Endodermal cell (in vitro differentiated cells): ENCODE measurements at places on chromosomes 3 and 15.
A peak's percentile ranks its signal among the peaks of the same experiment; 100 is the strongest.

DNA sequence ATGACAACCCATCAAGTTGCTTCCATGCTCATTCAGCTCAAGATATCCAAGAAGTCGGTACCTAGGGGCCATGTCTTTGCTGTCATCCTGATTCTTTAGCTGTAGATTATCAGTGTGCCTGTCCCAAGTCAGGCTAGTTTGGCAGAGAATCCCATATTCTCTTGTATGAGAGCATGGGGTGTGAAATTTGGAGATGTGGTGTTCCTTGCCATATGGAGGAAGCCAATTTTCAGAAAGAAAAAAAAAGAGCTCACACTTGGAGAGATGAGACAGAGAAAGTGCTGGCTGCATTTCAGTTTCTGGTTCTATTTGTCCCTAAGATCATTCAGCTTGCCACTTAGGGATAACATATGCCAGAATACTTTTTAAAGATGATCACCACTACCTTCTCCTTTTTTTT, 52.3 kb upstream of the SLC4A7 start:
- DNase-seq: no peak

- DNase-seq: no peak
Measured at GRCh38 chr3:41521010-41521655, 321.8 kb downstream of the CTNNB1 start.

- DNase-seq: no peak
Measured at GRCh38 chr3:80018375-80018774, 250.6 kb upstream of the ROBO1 start.

- peak; percentile 34 for DNase-seq
Measured at GRCh38 chr3:194379231-194379630, 9.7 kb upstream of the LRRC15 start.

DNA sequence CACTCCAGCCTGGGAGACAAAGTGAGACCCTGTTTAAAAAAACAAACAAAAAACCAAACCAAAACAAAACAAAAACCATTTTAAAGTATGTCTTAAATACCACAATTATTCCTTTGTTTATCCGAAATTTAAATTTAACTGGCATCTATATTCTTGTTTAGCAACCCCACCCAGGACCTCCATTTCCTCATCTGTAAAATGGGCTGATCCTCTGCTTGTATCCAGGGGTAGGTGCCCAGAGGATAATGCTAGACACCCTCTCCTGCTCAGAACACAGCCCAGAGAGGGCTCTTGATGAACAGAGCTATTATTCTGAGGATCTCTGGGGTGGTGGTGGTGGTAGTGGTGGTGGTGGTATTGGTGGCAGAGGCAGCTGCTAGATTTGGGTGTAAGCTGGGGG, 9.8 kb downstream of the SH2D7 start:
- no peak for DNase-seq

- no peak for DNase-seq
Measured at GRCh38 chr15:31814082-31814481, 216.2 kb upstream of the CHRNA7 start.

DNA sequence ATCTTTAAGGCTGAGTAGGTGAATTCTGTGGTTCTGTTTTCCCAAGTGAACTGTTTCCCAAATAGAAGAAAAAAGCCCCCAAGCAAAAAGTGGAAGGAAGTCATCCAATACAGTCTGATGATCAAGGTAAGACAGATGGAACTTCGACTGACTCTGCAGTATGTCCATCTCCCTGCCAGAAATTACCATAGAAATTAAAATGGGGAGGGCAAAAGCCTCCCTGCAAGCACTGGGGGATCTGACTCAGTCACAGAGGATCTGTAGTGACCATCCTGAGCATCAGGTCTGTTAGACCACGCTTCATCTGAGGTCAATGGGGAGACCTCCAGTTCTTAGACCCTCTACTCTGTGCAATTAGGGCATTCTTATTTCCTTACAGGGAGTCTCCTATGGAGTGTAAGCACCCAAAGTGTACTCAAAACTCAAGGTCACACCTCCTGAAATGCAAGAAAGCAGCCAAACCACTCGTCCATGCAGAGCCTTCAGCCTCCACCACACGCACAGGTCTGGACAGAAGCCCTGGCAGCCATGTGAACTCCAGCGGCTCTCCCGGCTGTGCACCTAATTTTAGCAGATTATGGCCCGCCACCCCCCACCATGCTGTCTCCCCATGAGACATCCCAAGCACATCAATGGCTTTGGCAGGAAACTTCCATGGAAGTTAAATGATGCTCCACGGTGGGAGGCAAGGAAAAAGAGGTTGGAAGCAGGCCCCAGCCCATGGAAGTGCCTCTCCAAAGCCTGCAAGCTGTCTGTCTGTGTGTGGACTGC, 348.7 kb downstream of the NTRK3 start:
- DNase-seq: no peak

- no peak for DNase-seq
Measured at GRCh38 chr15:59918994-59919951, 84.8 kb upstream of the FOXB1 start.

GRCh38 chr3:175421902-175422301, 562.8 kb downstream of the NAALADL2 start:
- no peak for DNase-seq

- no peak for DNase-seq
Measured at GRCh38 chr3:99943931-99944761, 126.5 kb downstream of the CMSS1 start.

DNA sequence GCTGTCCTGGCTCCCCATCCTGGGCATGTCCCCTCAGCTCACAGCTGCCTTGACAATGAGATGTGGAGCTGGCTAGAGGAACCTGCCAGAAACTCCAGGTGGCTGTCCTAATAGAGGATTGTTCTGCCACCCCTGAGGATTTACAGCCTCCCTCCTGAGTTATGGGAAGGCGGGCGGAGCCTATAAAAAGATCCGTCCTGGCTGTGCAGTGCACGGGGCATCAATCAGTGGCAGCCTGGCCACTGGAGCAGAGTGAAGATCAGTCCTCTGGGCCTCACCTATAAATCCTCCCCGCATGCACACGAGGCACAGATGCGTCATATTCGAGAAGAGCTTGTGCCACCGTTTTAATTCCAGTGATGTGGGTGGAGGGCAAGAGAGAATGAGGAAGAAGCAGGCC, 90.0 kb downstream of the MEGF11 start:
- no peak for DNase-seq

DNA sequence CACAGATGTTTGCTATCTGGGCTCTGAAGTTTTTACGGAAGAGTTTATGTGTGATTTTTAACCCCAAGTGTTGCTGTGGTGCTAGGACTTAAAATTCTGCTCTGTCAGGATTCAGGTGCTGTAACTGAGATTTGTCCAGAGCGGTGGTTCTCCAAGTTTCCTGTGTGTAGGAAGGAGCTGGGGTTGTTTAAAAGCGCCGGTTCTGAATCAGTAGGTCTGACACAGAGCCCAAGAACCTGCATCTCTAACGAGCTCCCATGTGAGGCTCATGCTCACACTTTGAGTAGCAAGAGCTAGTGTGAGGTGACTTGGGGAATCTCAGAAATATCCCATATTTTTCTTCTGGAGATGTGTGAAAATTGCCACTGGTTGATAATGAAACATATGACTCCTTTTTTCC, 325.5 kb downstream of the SATB1 start:
- DNase-seq: no peak

DNA sequence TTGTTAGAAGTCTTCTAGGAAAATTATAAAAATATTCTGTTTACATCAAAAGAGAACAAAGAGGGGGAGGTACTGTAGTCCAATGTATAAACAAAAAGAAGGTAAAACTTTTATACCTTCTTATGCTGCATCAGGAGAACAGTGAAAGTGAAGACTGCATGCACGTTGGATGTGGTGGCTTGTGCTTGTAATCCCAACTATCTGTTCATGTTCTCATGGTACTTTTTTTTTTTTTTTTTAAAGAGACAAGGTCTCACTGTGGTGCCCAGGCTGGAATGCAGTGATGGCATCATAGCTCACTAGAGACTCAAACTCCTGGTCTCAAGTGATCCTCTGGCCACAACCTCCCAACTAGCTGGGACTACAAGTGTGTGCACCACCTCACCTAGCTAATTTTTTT, 4.2 kb downstream of the SEC62 start:
- DNase-seq: no peak
